Anterior cingulate cortex (tissue), 58 donors: ENCODE measurements at places on chromosomes 16 and 17.

GRCh38 chr16:11316331-11317015 lies 28.8 kb upstream of the RMI2 start:
- DNase-seq = no peak

GRCh38 chr17:2138761-2139160 lies 83.9 kb downstream of the HIC1 start:
- no peak for DNase-seq

DNA sequence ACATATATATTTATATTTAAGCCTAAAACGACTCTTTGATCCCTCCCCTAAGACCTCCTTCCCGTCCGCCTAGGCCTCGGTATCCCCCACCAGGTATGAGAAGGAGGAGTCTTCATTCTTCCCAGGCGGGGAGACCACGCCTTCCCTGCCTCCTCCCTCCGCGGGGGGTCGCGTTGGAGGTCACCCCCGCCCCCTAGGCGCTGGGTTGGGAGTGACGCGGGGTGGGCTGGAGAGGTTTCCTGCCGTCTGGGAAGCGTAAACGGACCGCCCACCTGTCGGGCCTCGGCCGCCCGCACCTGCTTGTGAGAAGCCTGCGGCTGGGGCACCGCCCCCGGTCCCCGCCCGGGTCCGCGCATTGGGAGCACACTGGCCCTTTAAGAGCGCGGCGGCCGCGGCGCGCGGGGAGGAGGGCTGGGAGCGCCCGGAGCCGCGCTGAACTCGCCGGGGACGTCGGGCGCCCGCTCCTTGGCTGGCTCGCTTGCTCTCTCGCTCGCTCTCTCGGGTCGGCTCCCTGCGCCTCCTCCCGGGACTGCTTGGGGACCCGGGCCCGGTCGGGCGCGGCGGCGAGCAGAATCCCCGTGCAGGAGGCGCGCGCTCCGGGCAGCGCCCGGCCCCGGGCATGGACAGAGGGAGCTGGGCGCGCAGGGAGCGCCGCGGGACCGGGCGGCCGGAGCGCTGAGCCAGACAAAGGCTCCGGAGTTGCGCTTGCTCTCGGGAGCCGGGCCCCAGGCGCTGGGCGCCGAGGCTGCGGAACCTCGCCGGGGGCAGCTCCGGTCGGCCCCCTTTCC lies at the start of gene MMP15:
Gene MMP15 (plus strand): TSS at position 404 of the 788 bp plus-strand sequence. CDS start 597 bp downstream, outside the sequence.
- DNase-seq = peak; percentile 46

DNA sequence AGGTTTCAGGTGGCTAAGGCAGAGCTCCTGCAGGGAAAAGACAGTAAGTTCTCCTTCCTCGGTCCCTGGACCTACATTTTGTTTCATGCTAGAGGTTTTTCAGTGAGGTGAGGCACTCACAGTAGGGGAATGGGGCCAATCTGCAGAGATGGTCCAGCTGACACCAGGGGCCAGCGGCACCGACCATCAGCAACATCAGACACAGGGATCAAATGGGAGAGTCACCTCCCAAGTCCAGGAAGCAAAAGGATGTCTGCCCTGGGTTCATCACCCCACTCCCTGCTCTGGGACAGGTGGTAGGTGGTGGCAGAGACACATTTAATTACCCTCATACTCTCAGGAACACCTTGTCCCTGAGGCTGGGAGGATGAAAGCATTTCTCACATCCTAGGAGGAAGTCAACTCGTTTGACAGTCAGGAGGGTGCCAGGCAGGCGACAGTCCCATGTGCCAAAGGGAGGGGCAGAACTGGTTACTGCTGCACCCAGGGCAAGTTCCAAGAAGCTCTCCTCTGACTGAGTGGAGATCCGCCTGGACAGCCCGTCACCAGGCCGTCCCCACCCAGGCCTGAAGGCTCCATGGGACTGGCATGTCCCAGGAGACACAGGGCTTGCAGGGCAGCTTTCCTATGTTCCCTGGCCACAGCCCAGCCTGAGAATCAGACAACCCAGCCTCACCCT lies 19.2 kb downstream of the ATP6V0D1 start:
- no peak for DNase-seq

DNA sequence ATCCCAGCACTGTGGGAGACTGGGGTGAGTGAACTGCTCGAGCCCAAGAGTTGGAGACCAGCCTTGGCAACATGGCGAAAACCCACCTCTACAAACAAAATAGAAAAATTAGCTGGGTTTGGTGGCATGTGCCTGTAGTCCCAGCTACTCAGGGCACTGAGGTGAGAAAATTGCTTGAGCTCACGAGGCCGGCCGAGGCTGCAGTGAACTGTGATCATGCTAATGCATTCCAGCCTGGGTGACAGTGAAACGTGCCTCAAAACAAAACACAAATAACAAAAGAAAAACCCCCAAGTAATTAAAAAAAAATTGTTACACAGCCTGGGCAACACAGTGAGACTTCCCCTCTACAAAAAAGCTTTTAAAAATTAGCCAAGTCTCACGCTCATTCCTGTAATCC lies 5.0 kb downstream of the CCDC47 start:
- DNase-seq = no peak

DNA sequence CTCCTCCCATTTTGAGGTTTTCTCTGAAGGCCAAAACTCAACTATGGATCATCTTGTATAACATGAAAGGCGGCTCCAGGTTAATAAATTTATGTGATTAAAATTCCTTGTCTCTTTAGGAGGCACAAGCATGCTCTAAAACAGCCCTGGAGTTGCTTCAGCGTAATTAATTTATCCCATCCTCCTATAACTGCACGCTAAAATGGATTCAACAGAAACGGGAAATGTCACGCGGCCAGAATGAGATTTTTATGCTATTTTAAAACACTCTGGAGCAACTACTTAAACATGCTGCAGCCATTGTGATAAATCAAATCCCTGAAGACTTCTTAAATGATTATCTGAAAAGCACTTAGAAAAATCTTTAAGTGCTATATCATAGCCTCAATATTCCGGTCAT lies 106.6 kb downstream of the ADAMTS18 start:
- no peak for DNase-seq

DNA sequence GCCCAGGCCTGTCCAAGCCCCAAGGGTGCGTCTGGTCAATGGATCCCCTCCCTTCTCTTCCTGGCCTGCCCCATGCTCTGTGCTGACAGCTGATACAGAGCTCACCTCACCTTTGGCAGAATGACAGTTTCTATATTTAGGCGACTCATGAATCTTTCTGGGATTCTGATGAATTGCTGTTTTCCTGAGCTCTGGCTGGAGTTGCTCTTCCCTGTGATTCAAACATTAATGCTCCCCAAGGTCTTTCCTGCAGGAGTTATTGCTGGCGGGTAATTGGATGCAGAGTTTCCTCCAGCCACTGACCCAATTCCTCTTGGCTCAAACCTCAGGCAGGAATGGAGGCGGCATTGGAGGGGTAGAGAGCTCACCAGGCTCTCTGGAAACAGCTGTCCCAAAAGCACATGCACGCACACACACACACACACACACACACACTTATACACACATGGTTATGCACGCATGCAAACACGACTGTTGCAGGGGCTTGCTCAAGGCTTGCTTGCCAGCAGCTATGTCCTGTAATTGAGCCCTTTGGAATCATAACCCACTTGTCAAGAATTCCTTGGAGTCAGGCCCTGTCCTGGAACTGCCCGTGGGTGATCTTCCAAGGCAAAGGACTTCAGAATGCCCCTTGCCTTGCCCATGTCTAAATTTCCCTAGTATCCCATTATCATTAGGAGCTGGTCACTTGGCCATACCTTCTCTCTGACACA lies 128.8 kb downstream of the ASIC2 start:
- DNase-seq = no peak
